H1 (cell line): ENCODE measurements at places on chromosomes 12 and 14. TPM values are rescaled to one million over a fixed set of nuclear protein-coding genes. Genes with fewer than 3 reads are reported as not detected.

GPR65 gene
- not detected in 2 replicates for total RNA-seq

FOXN4 gene
- total RNA-seq = 0.26 and 0.57 TPM in 2 replicates

NTN4 gene
- total RNA-seq = 1.3 and 1.7 TPM in 2 replicates

SYNDIG1L gene
- 3.0 and 3.5 TPM in 2 replicates for total RNA-seq

SYNJ2BP gene
- 29.7 and 30.6 TPM in 2 replicates for total RNA-seq

ITGB7 gene
- 0.54 and 1.2 TPM in 2 replicates for total RNA-seq

DLK1 gene
- 0.42 and 1.3 TPM in 2 replicates for total RNA-seq

MAPKAPK5 gene
- 90.8 and 91.5 TPM in 2 replicates for total RNA-seq

SOAT2 gene
- not detected in 2 replicates for total RNA-seq

DNA sequence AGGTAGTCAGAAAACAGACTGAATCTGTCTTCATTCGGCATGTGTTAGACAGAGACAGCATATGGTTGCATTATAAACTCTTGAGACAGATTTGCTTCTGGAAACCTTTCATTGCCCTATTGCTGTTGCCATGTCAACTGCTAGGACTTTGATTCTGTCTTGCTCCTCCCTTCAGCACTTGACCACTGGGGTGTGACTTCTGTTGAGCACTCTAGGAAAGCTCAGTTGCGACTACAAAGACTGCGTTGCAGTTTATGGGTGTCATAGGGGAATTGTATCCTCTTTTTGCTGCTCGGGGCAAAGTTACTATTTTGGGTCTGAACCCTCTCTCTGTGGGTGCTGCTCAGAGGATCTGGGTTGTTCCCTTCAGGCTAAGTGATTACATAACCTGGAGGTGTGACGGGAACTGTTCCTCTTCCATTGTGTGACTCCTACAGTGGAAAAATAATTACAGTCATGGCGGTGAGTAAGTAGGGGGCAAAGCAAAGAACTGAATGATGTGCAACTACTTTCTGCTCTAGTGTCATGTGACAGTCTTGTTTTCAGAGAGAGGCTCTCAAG is 44.3 kb upstream of the TRIM9 start:
- DNase-seq = no peak

GRCh38 chr12:116384691-116385485 is 107.4 kb upstream of the MED13L start:
- no peak for DNase-seq

DNA sequence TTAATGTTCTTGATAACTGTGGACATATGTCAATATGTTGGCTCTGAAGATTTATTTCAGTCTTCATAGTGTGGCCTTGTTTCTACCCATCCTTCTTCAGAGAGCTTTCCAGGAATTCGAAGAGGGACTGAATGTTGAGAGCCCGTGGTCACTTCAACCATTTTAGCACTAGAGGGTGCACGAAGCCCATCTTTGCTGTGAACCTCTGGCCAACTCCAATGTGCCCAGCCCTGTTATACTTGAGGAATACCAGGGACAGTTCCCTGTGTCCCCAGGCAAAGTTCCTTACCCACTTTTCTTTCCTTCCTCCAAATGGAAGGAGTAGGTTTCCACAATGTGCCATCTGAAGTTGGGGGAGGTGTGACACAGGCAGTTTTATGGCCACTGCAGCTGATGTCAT is 603.5 kb downstream of the RPL10L start:
- peak; percentile 58 for DNase-seq

GRCh38 chr14:89344920-89345254 is 72.1 kb downstream of the FOXN3 start:
- DNase-seq = no peak

DNA sequence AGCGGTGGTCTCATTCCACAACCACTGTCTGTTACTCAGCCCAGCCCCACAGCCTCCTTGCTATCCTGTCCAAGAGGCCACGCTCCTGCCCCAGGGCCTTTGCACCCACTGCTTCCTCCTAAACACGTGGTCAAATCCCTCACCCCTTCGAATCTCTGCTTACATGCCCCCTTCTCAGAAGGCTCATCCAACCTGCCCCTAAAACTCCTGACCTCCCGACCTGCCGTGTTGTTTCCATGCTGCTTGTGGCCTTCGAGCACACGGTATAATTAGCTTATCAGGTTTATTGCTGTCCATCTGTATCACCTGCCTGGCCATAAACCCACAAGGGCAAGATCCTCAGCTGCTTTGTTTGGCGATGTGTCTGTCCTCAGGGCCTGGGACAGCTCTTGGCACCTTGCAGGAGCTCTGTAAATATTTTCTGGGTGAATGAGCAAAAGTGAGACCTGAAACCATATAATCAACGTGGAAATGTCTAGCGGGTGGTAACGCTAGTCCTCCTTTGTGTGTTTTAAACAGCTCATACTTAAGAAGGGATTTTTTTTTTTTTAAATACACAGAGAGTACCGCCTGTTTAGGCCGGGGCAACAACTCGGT is 36.0 kb downstream of the SCARB1 start:
- DNase-seq = no peak

GRCh38 chr12:74408601-74409166 is 129.0 kb upstream of the ATXN7L3B start:
- DNase-seq = no peak

DNA sequence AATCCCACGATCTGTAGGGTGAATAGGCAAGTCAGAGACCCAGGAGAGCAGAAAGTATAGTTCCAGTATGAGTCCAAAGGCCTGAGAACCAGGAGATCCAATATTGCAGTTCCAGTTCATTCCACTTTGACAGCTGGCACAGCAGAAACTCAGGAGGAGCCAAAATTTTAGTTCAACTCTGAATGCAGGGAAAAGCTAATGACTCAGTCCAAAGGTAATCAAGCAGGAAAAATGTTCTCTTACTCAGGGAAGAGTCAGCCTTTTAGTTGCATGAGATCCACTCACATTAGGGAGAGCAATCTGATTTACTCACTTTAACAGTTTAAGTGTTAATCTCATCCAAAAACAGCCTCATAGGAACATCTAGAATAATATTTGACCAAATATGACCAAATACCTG is 130.2 kb upstream of the LRFN5 start:
- DNase-seq = no peak

GRCh38 chr12:105915997-105916759 is 222.6 kb downstream of the NUAK1 start:
- DNase-seq = no peak

DNA sequence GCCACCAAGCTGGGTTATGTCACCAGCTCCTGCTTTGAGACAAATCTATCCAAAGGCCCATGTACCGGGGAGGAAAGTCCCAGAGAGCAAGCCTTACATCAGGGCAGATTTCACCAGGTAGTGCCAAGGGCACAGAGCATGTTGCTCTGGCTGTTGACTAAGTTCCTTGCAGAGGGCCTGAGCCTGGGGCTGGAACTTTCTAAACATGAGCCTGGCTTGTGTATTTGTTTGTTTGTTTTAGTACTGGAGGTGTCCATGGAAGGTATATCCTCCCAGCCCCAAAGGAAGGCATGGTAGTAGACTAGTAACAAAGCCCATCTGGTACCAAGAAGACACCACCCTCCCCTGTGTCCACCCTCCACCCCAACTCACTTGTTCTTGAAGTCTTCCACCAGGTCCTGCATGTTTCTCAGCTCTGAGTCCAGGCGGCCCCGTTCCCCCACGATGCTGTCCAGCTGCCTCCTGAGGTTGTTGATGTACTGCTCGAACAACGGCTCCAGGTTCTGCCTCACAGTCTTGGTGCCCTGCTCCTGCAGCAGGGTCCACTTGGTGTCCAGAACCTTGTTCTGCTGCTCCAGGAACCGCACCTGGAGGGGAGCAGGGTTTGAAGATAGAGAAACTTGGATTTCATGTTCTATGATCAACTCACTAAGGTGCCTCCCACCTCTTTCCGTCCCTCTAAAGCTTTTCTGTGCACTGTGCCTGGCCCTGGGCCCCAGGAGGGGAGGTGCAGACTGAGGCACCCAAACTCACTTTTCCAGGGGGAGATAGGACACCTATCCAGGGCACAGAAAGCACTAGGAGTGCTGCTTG is 1.4 kb downstream of the KRT5 start:
- DNase-seq = no peak

- DNase-seq = no peak
Measured at GRCh38 chr12:84738481-84738972, 174.1 kb downstream of the SLC6A15 start.

- DNase-seq = no peak
Measured at GRCh38 chr14:20560961-20561360, at the start of gene RNASE9. RNASE9 (minus strand) TSS chr14:20561047.

DNA sequence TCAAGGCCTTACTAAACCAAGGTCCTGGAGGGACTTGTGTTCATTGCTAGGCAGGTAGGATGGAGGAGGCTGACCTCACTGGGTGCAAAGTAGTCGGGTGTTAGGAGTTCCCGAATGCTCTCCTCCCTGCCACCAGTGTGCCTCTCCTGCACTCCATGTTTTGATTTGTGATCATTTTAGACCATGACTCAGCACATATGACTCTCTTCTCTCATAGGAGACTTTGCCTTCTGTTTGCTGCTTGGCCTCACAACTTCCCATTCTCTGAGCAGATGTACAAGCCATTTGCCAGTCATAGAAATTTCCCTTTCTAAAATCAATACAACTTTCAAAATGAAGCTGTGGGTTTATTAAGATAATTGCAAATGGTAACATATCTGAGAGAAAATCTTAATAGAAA is 46.6 kb upstream of the LRIG3 start:
- no peak for DNase-seq

DNA sequence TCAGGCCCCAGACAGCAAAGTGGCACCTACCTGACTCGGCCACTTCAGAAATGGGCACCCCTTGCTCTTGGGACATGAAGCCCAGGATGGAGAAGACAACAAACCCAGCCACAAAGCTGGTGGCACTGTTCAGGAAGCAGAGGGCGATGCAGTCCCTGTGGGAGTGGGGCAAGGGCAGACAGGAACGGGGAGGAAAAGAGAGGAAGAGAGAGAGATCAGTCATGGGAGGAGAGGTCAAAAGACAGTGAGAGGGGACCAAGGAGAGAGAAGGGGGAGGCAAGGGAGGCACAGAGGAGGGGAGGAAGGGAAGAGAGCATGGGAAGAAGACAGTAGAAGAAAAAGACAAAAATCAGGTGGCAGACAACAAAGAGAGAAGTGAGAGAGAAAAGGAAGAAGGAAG is 16.6 kb downstream of the SLC6A12 start:
- no peak for DNase-seq

- DNase-seq = no peak
Measured at GRCh38 chr12:69905801-69906200, 80.8 kb downstream of the MYRFL start.

DNA sequence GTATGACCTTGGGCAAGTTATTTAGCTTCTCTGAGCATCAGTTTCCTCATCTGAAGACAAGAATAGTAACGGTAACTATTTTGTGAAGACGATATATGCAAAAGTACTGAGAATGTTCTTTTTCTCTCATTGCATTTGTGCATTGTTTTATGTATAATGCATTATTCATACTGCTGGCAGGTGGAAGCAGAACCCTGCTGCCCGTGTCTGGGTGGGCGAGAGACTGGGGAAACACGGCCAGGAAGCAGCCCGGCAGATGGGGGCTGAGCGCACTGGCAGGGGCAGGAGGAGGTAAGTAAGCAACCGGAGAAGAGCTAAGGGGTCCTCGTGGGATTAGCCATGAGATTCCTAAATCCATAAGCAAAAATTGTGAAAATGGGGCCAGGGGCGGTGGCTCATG is 115.8 kb upstream of the MED13L start:
- no peak for DNase-seq

DNA sequence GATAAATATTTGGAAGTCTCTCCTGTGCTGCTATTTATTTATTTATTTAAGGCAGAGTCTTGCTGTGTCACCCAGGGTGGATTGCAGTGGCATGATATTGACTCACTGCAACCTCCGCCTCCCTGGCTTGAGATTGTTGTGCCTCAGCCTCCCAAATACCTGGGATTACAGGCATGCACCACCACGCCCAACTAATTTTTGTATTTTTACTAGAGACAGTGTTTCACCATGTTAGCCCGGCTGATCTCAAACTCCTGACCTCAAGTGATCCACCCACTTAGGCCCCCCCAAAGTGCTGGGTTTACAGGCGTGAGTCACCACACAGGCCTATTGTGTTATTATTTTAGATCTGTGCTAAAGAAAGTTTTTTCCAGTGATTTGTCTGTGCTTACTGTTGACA is 225.2 kb downstream of the CCER1 start:
- no peak for DNase-seq
